MG63 (cell line): ENCODE measurements at places on chromosomes 6 and 20.

DNA sequence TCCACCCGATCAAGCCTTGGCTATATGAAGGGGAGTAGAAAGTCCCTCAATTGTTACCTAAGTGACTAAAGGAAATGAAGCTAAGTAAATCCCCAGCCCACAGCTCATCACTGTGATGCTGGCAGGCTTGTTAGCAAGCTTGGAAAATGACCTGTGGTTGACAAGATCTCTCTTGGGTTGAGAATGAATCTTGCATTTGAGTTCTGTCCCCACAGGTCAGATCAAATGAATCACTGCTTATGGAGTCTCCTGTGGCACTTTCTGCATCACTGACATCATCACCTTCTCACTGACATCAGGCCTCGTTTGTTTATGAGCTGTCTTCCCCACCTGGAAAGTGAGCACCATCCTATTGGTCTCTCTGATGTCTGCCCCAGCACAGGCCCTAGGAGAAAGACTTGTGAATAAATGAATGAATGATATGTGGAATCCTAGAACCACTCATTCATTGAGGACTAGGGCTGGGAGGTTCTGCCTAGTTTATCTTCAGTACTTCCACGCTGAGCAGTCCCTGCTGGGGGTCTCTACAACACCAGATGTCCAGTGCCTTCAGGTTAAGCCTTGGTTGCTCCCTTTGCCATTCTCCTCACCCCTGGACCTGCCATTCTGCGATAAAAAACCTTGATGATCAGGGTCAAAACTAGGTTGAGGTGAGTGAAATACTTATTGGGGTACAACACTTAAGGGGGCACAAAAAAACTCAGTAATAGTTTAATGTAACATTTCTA is 318.4 kb upstream of the MOCS1 start:
- no peak for DNase-seq

DNA sequence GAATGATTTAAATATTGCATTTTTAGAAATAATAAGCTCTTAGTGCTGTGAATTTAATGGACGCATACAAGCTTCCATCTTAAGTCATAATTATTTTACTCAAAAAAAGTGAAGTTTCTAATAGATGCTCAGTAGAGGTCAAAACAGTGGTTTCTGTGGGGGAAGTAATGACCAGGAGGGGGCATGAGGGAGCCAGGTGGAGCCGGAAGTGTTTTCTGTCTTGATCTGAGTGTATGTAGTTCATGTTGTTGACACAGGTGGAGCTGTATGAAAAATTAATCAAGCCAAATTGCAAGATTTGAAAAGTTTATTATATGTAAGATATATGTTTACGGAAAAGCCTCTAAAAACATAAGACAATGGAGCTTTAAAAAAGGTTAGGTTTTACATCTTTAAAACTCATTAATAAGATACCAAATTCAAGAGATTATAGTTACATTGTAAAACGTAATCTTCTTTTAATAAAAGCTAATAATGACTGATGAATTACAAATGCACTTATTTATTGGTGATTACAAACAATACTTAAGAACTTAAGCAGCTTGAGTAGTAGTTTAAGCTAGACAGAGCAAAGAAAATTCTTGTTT is 68.0 kb downstream of the PLAGL1 start:
- peak; percentile 36 for DNase-seq

- DNase-seq: no peak
Observed at GRCh38 chr20:32208499-32209154, 947 bp downstream of the POFUT1 start.

GRCh38 chr6:110538416-110539160 is 62.2 kb upstream of the SLC22A16 start:
- no peak for DNase-seq

GRCh38 chr6:100775667-100776066 is 105.5 kb downstream of the ASCC3 start:
- no peak for DNase-seq

GRCh38 chr6:163820745-163821458 is 406.4 kb downstream of the QKI start:
- DNase-seq: no peak

DNA sequence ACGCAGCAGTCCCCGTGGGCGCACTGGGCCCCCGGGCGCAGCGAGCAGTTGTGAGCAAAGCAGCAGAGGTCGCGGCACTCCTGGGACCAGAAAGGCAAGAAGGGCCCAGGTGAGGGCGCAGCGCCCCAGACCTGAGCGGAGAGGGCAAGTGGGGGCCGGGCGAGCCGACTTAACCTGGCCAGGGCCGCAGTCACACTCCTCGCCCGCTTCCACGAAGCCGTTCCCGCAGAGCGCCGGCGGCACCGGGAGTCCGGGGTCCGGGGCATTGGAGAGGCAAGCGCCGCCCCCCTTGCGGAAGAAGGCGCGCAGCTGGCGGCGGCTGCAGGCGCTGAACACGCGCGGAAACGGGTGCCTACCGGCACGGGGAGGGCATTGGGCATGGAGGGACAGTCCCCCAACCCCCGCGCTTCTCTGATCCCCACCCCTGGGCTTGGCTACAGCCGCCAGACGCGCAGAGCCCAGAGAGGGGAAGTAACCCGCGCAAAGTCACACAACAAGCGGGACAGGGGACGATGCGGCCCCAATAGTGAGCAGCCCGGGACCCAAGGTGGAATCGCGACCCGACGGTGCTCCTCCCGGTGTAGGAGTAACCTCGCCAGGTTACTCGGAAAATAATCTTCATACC is 9.2 kb downstream of the ADAM33 start:
- no peak for DNase-seq

GRCh38 chr6:25173951-25174474 is 105.2 kb upstream of the CARMIL1 start:
- DNase-seq: peak; percentile 33

GRCh38 chr6:148677594-148678476 is 69.0 kb upstream of the UST start:
- DNase-seq: no peak

DNA sequence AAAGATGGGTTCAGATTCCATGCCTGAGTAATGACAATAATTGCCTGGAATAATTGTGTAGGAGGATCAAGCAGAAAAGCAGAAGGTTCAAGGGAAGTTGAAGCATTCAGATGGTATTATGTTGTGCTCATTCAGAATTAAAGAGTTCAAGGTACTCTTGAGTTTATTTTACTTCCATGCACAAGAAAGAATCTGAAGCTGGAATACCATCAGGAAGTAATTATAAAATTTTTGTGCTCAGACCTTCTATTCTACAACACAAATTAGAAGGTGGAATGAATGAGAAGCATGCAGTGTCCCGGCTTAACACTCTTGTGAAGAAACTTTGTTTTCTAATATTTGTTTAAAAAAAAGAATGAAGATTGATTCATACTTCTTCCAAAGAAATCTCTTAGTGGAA is 139.4 kb upstream of the ENPP5 start:
- no peak for DNase-seq

GRCh38 chr6:110550353-110550752 is 73.9 kb upstream of the SLC22A16 start:
- no peak for DNase-seq

GRCh38 chr20:60024245-60024644 is 66.0 kb downstream of the CDH26 start:
- no peak for DNase-seq

GRCh38 chr6:153436351-153436750 is 305.3 kb upstream of the RGS17 start:
- no peak for DNase-seq

GRCh38 chr20:61307686-61308476 is 55.8 kb downstream of the CDH4 start:
- DNase-seq: no peak

DNA sequence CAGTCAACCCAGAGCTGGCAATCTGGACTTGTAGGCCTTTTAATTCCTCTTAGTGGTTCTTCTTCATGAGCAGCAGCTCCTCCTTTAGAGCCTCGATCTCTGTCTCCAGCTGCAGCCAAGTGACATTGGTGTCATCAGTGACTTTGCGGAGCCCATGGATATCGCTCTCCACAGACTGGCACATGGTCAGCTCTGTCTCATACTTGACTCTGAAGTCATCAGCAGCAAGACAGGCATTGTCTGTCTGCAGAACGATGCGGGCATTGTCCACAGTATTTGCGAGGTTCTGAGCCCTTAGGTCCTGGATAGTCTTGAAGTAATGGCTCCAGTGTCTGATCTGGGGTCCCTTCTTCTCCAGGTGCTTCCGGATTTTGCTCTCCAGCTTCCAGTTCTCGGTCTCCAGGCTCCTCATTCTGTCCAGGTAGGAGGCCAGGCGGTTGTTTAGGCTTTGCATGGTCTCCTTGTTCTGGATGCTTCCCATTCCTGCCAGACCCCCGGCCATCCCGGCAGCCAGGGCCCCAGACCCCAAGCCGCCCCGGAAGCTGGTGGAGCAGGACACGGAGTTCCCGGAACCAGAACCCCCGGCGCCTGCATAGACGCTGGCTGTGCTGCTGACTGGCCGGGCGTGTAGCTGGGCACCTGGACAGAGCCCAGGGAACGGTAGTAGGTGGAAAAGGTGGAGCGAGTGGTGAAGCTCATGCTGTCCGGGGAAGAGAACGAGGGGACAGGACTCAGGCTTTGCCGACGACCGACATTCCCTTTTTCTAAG is 15.1 kb downstream of the RFPL4B start:
- no peak for DNase-seq

- DNase-seq: no peak
Observed at GRCh38 chr6:156695742-156696141, 81.4 kb upstream of the ARID1B start.

DNA sequence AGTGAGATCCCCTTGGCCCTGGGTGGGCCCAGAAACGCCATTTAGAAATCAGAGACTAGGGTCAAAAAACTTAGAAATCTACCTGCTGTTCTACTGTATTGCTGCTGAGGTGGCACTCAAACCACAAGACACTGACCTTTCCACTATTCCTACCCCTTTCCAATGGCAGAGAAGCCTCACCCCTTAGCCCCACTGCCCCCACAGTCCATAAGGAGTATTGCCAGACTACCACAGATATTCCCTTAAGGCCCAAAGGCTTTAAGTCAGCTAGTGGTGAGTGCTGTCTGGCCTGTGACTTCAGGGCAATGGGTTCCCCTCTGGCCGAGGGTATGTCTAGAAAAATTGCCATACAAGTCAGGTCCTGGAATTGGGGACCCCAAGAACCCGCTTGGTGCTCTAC is 656.1 kb downstream of the COL12A1 start:
- no peak for DNase-seq

- DNase-seq: no peak
Observed at GRCh38 chr6:1322156-1322555, 10.3 kb downstream of the FOXQ1 start.

DNA sequence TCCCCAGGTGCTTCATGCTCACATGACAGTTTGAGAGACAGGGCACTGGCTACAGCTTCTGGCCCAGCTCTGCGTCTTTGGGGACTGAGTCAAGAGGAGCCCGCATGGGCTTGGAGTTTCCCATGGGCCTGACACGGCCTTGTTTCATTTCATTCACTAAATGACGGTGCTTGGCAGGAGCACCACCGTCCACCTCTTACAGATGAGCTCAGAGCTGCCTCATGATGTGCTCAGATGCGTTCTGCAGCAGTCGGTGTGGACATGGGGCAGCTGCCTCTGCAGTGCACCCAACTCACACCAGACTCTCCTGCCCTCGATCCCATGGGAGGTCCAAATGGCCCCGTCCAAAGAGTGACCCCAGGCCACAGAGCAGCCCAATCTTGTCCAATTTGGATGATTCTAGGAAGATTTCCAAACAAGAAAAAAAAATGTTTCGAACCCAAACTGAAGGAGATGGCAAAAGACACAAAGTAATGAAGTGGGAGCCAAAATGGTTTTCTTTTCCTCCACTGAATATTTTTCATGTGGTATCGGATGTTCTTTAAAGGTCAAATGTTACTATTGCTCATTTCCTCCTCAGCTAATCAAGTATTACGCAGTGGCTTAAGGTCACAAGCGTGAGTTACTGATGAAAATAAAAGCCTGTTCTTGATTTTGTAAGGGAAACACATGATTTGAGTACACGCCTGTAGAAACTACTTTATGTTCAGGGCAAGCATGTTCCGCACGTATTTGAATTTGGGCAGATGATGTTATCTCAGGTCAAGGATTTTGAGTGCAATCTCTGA is 524.2 kb downstream of the CDH26 start:
- DNase-seq: no peak

- no peak for DNase-seq
Observed at GRCh38 chr20:36527331-36528125, 13.8 kb upstream of the MYL9 start.

DNA sequence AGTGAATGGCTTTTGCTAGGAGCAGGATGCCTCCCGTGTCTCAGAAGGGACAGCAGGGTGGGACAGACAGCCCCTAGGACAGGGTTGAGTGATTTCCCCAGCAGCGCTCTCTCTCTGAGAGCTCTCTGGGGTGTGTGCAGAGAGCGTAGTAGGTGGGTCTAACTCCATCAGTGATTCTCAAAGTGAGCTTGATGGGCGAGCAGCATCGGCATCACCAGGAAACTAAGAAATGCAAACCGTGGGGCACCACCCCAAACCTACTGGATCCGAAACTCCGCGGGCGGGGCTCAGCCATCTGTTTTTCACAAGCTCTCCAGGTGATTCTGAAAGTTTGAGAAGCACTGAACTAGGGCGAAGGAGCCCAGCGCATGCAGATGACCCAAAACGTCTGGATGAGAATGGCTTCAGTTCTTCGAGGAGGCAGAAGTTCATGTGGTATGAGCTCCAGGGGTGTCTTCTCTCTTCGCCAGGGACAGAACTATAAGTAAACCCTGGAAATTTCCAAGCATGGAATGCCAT is 119.6 kb upstream of the RNF24 start:
- DNase-seq: no peak
